ENCODE measurements at places on chromosomes 4 and X.

GRCh38 chr4:25377572-25378436 is 741 bp downstream of the ANAPC4 start:
- DNase-seq: no peak

GRCh38 chr4:88866862-88867550 is 169.4 kb upstream of the NAP1L5 start:
- no peak for DNase-seq

DNA sequence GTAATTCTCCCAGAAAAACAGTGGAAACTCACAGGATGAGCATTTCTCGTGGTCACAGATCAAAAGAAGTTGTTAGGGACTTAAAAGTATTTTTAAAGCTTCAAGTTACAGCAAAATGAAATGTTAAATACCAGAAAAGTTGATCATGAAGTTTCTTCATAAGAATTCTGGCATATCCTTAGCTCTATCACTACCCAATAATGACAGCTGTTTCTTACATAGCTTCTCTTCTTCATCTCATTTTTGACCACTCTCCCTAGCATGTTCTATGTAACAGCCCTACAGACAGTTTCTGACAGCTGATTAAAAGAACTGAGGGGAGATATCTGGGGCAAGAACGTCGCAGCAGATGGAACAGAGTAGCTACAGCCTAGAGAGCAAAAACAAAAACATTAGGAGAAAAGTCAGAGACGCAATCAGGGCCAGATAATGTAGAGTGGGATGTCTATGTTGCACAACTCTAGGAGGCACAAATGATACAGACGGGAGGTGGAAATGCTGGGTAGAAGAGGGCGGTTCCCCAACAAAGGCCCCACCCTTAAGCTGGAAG is 108.7 kb downstream of the CORIN start:
- DNase-seq: no peak

- no peak for DNase-seq
Measured at GRCh38 chr4:139740531-139741041, 75.0 kb downstream of the MGST2 start.

- no peak for DNase-seq
Measured at GRCh38 chr4:165326831-165327210, 648 bp upstream of the MSMO1 start.

GRCh38 chrX:49876750-49877149 is 2.5 kb upstream of the USP27X start:
- no peak for DNase-seq

GRCh38 chr4:48370260-48371134 is 29.2 kb downstream of the SLAIN2 start:
- DNase-seq: no peak

Data from T-helper 22 cell (primary cell).